ENCODE measurements at places on chromosomes 7 and 10. TPM values are rescaled to one million over a fixed set of nuclear protein-coding genes. Genes with fewer than 3 reads are reported as not detected.

GRCh38 chr7:157309988-157310668, 26.7 kb upstream of the DNAJB6 start:
- peak overlapping the region; percentile 98 for H3K27ac ChIP-seq
- no peaks in the 10 kb centered on the region for H3K36me3 ChIP-seq
- peak overlapping the region; percentile 50 for H3K4me3 ChIP-seq
- H3K4me1 ChIP-seq, result peaks cover 23% of the 10 kb centered on the region
- no peaks in the 10 kb centered on the region for H3K27me3 ChIP-seq
- DNase-seq, result peak; percentile 96

DNA sequence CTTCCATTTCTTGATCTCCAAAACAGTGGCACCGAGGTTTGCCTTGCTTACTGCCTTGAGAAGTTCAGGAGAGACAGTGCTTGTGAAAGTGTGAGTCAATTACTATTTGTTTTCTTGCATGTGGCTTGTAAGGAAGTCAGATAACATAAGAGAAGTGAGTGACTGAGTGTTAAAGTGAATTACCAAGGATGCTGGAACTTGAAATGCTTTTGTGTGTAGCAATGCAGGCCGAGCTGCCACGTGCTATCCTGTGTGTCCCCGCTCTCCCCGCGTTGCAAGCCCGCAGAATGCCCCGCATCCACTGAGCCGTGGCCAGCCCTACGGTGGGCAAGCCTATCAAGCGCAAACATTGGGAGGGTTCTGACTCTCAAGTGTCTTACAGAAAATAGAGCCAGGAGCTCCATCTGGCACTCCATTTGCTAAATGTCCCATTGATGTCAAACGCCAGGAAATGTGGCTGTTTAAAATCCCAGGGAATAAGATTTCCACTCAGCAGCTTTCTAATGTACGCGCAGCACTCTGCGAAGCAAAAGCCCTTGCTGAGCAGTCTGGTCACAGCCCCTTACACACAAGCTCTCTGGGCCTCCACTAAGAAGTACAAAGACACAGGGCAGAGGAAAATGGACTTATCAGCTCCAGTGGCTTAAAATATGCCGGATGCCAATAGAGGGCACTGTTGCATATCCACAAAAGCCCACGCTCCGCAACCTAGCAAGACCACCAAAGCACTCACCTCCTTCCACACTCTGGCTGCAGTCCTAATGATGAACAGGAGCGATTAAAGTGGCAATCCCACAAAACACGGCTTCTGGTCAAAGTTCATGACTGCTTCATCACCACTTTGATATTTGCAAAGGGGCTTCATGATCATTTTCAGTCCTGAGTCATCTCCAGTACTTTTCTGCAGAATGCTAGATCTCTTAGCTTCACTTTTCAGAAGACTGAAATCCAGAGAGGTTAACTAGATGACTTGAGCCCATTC, 158.0 kb upstream of the ITGB1 start:
- H3K27ac ChIP-seq, result peak overlapping the region; percentile 70
- H3K4me3 ChIP-seq, result no peak overlapping the region
- peaks cover 54% of the 10 kb centered on the region for H3K4me1 ChIP-seq
- H3K27me3 ChIP-seq, result no peaks in the 10 kb centered on the region

DNA sequence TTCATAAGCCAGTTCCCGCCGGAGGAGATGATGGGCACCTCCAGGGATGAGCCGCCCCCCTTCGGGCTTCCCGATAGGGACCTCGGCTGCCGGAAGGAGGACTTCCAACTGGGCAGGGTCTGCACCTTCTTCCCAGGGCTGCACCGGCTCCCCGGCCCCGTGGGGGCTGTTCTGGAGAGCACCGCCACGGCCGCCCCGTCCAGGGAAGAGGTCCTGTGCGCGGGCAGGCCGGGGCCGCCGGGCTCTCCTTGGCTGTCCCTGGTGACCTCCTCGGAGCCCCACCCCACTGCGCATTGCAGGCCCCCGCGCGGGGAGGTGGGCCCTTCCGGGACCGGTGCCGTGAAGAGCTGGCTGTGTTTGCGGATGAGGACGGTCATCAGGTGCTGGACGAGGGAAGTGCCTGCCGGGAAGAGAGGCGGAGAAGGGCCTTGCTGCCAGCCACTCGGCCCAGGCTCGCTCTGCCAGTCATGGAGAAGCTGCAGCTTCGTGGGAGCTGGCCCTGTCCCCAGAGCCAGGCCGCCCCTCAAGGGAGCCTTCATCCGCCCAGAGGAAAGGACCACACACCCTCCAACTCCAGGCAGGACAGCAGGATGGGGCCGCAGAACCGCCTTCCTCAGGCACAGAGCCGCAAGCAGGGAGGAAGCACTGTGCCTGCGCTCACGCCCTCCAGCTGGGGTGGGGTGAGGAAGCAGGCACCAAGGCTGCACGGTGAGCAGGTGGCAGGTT, 144.4 kb downstream of the MAPK8 start:
- peaks cover 61% of the 10 kb centered on the region for H3K36me3 ChIP-seq
- no peak overlapping the region for H3K4me3 ChIP-seq
- peaks cover 17% of the 10 kb centered on the region for H3K4me1 ChIP-seq
- peak; percentile 69 for DNase-seq

AFAP1L2 gene
- total RNA-seq, result not detected
